ENCODE measurements at places on chromosomes 2 and 18.

DNA sequence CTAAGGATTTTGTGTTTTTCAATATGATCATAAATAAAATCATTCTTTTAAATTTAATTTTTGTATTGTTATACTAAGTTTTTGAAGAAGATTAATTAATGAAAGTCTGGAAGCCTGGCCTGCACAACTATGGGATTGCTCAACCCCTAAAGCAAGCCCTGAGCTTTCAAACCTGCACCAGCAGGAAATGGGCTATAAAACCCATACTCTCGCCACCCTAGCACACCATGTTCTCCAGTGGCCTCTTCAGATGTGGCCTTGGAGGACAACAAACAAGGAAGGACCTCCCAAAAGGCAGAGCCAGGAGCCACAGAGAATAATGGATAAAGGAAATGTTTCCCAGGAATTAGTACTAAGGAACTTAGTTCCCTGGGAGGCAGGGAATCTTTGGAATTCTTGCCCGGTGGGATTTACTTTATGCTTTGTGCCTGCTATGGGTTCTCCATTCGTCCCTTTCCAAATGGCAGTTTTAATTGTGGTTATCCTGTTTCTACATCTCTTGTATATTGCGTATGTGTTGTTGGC is 212.5 kb downstream of the ZFP36L2 start:
- DNase-seq = no peak

DNA sequence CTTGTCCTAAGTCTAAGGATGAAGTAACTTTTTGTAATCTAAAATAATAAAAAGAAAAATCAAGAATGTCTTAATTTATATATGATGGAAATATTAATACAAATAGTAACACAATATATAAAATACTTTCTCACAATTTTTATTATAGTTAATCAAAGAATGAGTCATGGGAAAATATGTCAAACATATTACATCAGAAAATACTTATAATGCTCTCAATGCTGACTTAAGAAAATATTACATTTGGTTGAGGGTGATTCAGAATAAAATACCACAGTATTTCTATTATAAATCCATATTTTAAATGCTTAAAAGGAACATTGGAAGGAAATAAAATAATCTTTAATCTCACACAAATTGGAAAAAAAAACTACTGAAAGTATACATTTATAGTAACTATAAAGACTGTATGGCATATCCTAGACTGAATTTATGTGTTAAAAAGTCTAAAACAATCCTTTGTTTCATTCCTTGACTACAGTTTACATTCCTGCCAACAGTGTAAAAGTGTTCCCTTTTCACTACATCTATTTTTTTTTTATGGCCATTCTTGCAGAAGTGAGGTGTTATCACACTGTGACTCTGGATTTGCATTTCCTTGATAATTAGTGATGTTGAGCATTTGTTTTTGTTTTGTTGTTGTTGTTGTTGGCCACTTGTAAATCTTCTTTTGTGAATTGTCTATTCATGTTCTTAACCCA is 1573.5 kb upstream of the ACVR2A start:
- no peak for DNase-seq

GRCh38 chr2:274503-274902 is 9.8 kb downstream of the ACP1 start:
- peak; percentile 44 for DNase-seq

DNA sequence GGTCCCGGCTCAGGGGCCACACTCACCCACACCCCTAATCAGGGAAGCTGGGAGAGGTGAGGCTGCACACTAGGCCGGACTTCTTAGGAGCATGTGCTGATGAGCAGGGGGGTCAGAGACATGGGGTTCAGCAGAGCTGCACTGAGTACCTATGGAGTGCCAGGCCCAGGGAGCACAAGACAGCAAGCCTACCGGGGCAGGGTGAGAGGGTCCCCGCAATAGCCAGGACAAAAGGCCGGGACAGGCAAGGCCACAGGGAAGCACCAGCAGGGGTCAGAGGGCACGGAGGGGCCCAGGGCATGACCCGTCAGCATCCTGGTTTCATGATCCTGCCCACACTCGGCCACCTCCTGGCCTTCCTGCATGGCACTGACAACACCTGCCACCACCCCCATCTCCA is 73.5 kb downstream of the TNS1 start:
- no peak for DNase-seq

Measured in hematopoietic multipotent progenitor cell treated with erythropoietin and hydrocortisone succinate and interleukin-3 and kit ligand, for 17 days (in vitro differentiated cells).